Left ventricle myocardium superior (tissue), 1 donor: ENCODE measurements at places on chromosomes 5 and 9.

GRCh38 chr9:124395826-124396225 lies 19.4 kb downstream of the PSMB7 start:
- no peak for DNase-seq

DNA sequence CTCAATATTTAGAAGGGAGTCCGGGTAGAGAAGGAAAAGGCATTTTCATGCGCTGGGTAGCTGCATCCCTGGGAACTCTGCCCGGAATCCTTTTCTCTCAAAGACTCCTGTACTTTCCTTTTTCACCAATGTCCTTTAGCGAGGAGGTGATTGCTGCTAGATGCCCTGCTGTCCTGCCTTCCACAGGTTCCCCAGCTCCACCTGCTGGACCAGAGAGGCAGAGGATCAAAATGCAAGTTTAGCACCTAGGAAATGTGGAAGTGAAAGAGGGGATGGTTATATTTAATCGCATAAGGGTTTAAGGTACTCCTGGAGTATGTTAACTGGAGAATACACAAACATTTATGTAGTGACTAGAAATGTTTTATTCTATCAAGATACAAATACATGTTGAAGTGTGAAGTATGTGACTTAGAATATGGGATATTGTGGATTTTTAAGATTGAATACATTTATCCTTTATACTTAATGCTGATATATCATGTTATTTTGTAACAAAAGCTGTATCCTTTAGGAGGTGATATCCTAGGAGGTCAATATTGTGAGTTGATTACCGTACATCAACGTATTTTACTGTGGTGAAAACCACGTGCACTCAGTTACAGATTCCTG lies 145.7 kb downstream of the ARHGAP26 start:
- peak; percentile 40 for DNase-seq

GRCh38 chr9:91647371-91647770 lies 223.7 kb upstream of the NFIL3 start:
- DNase-seq = no peak

DNA sequence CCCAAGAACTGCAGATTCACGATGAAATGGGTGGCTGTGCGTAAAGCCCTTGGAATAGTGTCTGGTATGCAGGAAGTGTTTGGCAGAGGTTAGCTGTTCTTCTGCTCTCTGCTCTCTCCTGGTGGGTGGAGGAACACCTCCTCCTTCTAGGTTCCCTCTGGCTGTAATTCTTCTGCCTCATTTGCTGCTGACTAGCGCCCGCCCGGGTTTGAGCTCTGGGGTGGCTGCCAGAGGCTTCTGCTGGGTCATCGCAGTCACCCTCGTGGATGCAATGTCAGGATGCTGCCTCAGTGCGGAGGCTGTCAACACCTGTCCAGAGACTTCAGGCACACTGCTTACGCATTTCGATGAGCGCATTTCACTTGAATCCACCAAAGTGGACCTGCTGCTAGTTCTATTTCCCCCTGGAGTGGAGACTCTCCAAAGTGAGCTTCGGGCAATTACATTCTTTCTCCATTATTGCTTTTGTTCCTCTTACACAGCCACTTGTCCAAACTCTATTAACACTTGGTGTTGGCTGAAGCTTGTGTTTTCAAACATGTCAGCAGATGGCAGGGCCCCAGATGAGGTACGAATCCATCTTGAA lies 11.7 kb downstream of the DOCK2 start:
- DNase-seq = peak; percentile 64

- no peak for DNase-seq
These were observed 248.3 kb downstream of the COX7C start for GRCh38 chr5:86866036-86866435.

- DNase-seq = no peak
These were observed 37.4 kb downstream of the ELOVL7 start for GRCh38 chr5:60806591-60807243.

DNA sequence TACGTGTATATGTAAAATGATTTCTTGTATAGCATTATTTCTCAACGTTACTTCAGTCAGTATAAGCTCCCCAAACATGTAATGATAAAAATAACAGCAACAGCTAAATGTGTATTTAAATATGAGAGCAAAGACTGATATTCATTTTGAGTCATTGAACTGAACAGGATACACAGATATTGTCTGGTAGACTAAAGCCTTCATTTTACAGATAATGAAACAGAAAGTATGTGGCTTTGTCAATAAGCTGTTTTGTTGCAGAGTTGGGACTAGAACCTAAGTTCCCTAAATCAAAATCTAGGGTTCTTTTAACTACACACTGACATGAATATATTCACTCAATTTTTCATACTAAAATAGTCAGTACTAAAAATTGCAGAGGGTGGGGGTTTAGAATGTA lies 80.4 kb upstream of the MARCHF11 start:
- no peak for DNase-seq

DNA sequence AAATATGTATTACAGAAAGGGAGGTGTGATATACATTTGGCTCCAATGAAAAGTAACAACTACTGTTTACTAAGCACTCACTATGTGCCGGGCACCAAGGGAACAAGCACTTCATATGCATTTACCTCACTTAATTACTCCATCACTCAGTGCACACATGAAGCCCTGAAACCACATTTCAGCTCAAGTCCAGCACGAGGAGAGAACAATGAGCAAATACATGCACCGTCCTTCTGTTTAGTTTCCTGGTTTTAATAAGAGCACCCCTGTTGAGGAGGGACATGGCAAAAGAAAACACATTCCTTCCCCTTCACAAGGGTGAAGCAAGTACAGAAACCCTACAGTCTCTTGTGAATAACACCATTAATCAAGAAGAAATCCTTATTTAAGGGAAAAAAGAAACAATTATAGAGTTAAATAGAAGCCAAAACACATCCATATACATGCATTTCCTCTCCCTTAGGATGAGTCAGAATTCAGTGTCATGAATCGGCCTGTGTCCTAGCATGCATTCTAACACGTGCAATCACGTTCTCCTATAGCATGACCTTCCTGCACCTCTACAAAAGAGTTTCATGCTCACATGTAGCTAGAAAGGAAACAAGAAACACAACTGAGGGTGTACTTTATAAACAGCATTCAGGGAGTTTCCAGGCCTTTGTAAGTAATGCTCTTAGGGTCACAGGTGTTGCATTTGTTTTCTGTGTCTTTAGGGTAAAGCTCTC lies 411.6 kb downstream of the BNC2 start:
- DNase-seq = no peak

DNA sequence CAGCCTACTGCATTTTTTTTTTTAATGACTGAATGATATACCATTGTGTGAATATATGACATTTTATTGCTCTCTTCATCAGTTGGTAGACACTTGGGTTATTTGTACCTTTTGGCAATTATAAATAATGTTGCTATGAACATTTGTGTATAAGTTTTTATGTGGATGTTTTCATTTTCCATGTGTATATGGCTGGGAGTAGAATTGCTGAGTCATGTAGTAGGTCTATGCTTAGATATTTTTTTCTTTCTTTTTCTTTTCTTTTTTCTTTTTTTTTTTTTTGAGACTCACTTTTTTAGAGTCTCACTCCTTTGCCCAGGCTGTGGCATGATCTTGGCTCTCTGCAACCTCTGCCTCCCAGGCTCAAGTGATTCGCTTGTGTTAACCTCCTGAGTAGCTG lies 32.9 kb upstream of the FAM120AOS start:
- DNase-seq = no peak

DNA sequence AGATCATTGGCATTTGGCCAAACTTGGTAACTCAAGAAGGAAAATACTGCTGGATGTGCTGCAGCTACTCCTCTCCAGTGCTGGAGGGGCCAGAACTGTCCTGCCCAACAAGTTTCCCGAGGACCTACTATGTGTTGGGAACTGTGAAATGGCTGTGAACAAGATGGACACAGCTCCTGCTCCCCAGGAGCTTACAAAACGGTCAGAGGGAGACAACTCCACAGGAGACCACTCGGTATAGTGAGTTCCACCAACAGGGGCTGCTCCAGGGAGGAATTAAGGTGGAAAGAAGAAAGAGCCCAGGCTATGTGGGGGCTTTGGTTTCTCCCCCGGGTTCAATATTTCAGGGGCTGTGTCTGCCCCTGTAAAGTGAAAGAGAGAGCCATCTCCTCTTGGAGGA lies 78.8 kb downstream of the GNA14 start:
- DNase-seq = no peak

DNA sequence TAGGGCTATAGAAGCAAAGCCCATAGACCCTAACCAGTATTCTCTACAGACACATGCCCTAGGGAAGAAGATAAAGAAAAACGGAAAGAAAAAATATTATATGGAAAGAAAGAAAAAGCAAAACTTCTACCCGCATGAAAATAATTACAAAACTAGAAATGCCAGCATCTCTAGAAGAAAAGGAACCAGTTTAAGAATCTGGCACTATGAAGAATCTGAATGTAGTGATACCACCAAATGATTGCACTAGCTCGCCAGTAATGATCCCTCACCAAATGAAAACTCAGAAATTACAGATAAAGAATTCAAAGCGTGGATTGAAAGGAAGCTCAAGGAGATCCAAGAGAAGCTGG lies 341.9 kb upstream of the GRIA1 start:
- DNase-seq = no peak

DNA sequence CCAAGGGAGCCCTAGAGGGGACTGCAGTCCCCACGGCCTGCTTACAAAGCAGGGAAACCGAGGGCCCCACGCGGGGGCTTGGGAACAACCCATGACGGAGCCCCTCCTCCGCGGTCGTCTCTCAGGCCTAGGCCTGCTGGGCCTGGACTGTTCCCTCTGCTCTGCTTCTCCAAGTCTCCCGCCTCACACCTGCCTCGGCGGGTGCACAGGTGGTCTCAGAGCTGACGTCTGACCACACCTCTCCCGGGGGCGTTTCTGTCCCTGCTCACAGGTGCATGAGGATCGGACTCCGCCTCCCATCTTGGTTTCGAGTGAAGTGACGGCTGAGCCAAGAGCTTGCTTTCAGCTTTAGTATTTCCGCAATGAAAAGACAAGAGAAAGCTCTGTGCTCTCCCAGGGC lies 72.1 kb downstream of the MRPL36 start:
- DNase-seq = no peak

- DNase-seq = no peak
These were observed 18.4 kb upstream of the IL17B start for GRCh38 chr5:149397530-149397929.

DNA sequence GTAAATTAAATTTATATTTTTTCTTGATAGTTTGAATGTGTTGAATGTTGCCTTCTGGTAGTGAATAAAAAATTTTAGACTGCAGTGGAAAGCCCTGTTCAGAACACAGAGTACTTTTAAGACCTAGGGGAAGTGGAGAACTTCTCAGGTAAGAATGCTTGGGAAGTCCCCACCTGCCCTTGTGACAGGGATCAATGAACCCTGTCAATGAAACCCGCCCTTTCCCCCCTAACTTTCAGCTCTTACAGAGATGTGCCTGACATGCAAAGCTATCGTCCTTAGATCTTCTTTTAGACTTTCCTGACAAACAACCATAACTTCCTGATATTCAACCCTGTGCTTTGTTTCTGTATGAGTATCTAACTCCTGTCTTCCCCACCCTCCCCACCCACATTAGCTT lies 562.7 kb downstream of the TLE4 start:
- DNase-seq = no peak

DNA sequence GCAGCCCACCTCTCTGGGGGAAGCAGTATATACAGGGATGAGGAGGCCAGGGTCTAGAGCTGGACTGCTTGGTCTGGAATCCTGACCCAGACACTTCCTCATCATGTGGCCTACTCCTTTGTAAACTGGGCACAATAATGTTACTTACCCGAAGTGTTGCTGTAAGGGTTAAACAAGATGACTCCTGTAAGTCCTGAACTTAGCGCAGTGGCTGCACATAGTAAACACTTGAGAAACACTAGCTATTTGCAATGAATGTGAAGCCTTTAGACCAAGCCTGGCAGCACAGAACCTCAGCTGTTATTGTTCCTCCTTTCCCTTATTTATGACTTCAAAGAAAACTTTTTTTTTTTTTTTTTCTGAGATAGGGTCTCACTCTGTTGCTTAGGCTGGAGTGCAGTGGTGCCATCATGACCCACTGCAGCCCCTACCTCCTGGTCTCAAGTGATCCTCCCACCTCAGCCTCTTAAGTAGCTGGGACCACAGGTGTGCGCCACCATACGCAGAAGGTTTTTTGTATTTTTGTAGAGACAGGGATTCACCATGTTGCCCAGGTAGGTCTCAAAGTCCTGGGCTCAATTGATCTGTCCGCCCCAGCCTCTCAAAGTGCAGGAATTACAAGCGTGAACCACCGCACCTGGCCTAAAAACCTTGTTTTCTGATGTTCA lies 96.2 kb upstream of the IL6ST start:
- DNase-seq = no peak

- no peak for DNase-seq
These were observed 535.6 kb upstream of the MEF2C start for GRCh38 chr5:89418407-89419085.

DNA sequence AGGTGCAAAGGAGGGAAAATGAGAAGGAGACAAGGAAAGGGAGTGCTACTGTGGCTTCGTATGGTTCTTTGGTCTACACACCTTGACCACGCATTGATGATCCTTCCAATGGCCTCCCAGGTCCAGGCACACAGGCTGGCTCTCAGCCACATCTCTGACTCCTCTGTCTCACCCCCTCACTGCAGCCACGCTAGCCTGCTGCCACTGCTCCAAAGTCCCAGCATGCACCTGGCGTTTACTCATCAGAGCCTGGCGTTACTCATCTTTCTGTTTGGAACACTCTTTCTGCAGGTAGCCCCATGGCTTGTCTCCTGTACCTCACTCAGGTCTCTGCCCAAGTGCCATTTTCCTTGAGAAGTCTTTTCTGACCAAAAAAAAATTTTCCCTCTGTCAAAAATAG lies 195.5 kb downstream of the SNCAIP start:
- no peak for DNase-seq

DNA sequence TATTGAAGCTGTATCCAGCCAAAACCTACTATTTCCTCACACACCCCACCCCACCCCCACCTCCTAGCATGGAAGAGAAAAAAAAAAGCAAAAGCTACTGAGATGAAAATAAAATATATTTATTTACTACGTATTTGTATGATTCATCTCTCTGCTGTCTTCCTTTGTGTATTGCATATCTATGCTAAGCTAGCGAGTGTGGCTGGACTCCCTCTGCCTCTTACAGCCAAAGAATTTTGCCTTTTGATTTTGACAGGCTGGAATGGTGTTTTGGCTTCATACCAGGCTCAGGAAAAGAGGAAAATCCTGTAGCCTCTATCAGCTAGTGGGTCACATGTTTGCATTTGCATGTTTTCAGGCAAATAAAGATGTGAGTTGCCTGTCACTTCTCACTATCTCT lies 2.2 kb downstream of the ABLIM3 start:
- DNase-seq = no peak

DNA sequence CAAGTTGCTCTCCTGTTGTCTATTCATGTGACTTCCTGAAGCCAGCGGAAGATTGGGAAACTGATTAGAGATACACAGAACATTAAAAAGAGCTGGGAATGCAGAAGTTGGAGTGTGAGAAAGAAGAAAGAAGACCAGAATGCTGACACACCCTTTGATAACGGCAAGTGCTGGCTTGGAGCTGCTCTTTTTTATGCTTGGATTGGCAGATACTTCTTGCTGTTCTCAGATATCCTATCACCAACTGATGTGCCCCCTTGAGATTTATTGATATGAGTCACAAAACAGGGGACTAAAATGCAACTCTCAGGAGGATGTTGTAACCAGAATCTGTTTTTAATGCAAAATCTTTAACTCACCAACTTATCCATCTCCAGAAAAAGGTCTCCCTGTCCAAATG lies 56.0 kb upstream of the ASTN2 start:
- no peak for DNase-seq
